SK-MEL-5 (cell line): ENCODE measurements at places on chromosomes 5 and 9. TPM values are rescaled to one million over a fixed set of nuclear protein-coding genes. Genes with fewer than 3 reads are reported as not detected.
A peak's percentile ranks its signal among the peaks of the same experiment; 100 is the strongest.

- DNase-seq = no peak
These were observed 56.1 kb upstream of the PHYKPL start for GRCh38 chr5:178288401-178289368.

TMEM232 gene
- 0.74 and 2.0 TPM in 2 replicates for total RNA-seq

PTGS1 gene
- 0.03 and 0.53 TPM in 2 replicates for total RNA-seq

CTSV gene
- 22.1 and 24.4 TPM in 2 replicates for total RNA-seq

IFNA2 gene
- not detected in 2 replicates for total RNA-seq

CCDC192 gene
- total RNA-seq = not detected in 2 replicates

GRCh38 chr9:116285320-116285719 is 131.7 kb downstream of the PAPPA start:
- peak; percentile 6 for DNase-seq

HEXB gene
- 718 and 809 TPM in 2 replicates for total RNA-seq

DNA sequence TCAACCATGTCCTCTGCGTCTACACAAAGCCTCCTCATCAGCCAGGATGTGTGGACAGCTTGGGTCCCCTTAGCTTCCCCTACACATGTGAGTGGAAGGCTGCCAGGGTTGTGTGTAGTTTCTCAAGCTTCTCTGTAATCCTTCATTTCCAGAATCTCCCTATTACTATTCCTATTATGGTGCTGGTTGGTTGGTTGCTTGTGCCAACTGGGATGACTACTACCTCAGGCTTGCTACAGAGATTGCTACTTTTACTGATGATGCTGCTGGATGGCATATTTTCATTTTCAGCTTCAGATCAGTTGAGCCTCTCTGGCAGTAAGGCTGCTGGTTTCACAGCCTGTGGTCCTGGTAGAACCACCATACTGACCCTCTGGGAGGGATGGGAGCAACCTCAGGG is 39.9 kb downstream of the ATG10 start:
- DNase-seq = no peak
